ENCODE measurements at places on chromosomes 3 and 15. TPM values are rescaled to one million over a fixed set of nuclear protein-coding genes. Genes with fewer than 3 reads are reported as not detected.
A peak's percentile ranks its signal among the peaks of the same experiment; 100 is the strongest.

The PLA2G4D gene
- 0.09 TPM for total RNA-seq

The BRPF1 gene
- total RNA-seq: 22.7 TPM

DNA sequence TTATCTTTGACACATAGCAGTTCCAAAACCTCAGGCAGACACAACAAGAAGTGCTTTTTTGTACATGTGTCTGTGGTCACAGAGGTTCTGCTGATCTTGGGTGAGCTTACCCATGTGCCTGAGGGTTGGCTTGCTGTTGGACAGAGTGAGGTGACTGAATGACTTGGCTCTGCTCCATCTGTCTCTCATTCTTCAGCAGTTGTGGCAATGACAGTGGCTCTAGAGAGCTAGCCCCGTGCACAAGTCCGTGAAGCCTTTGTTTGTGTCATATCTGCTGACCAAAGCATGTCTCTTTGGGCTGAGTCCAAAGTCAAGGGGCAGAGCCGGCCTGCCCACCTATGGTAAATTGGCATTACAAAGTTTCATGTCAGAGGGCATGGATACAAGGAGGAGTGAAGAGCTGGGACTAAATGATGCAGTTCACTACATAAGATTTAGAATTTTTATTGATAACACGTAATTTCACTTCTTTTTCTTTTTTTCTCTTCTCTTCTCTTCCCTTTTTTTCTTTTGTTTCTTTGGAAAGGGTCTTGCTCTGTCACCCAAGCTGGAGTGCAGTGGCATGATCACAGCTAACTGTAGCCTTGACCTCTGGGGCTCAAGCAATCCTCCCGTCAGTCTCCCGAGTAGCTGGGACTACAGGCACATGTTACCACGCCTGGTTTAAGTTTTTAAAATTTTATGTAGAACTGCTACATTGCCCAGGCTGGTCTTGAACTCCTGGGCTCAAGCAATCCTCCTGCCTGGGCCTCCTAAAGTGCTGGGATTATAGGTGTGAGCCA, 77.9 kb downstream of the ITPR1 start:
- peak; percentile 42 for ATAC-seq

The STRA6 gene
- not detected for total RNA-seq

The RPP14 gene
- total RNA-seq: 19.1 TPM

DNA sequence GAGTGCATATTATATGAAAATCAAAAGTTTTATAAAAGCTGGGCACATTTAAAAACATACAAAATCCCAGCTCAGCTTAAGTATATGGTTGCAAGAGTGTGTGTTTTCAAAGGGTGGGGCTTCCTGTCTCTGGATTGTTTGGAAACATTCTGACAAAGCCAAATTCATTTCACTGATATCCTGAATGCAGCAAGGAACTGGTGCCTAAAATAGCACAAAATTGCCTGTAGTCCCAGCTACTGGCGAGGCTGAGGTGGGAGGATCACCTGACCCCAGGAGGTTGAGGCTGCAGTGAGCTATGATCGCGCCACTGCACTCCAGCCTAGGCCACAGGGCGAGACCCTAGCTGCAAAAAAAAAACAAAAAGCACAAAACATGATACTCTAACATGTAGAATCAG, 13.0 kb upstream of the TJP1 start:
- ATAC-seq: no peak

- no peak for ATAC-seq
Measured at GRCh38 chr15:62706317-62706716, 336.2 kb upstream of the TPM1 start.

The PRTG gene
- total RNA-seq: not detected

The SI gene
- total RNA-seq: not detected

- ATAC-seq: no peak
Measured at GRCh38 chr3:194095464-194095863, 40.5 kb upstream of the HES1 start.

The GAP43 gene
- total RNA-seq: not detected

The CHL1 gene
- total RNA-seq: not detected

DNA sequence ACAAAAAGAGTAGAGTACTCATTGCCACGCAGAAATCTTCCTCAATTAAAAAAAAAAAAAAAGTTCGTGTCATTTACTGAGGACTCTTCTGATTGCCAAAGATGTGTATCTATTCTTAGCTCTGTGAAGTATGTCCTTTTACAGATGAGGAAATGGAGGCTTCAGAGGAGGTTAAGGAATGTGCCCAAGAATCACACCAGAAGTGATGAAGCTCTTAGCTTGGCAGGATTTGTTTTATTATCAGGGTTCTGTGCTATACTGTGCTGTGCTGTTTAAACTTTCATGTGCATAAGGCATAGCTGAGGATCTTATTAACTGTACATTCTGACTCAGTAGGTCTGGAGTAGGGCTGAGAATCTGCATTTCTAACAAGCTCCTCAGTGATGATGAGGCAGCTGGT, 665.2 kb upstream of the ADAMTS9 start:
- no peak for ATAC-seq

DNA sequence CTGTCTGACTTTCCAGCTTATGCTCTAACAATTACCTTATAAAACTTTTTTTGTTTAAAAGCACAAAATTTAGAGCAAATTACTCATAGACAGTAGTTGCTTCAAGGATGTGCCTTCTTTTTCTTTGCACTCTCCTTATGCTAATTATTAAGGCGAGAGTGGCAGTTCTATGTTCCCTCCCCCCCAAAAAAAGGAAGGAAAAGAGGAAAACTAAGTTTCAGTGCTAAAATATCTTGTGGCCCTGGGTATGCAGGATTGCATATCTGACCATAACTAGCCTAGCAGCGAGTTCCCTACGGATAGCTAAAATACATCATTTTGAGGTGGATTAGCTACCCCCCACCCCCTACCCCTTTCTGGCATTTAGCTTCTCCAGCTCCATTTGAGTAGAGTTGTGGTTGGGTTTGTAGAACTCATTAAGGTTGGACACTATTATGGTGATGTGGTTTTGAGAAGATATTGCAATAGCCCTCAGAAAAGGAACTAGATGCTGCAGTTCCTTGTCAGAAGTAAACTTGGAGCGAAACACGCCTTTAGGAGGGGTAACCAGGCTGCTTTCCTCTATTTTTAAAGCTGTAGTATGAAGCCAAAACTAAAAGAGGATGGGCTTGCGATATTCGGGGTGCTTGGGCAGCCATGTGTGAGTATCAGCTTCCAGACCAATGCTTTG, 174.6 kb downstream of the AKAP13 start:
- no peak for ATAC-seq

DNA sequence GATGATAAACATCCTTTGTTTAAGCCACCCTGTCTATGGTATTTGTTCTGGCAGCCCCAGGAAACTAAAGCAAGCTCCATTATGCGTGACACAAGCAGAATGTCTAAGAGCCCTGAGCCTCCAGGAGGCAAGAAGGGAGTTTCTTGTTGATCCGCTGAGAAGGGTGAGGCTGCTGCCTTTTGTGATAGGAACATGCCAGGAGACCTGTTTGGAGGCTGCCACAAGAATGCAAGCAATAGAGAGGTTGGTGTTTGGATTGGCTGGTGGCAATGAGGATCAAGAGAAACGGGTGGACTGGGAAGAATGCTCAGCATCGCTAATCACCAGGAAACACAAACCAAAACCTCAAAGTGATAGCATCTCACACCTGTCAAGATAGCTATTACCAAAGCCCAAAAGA, 104.8 kb downstream of the ASB7 start:
- no peak for ATAC-seq

The SAMMSON gene
- not detected for total RNA-seq

The PRRT3 gene
- 9.1 TPM for total RNA-seq

DNA sequence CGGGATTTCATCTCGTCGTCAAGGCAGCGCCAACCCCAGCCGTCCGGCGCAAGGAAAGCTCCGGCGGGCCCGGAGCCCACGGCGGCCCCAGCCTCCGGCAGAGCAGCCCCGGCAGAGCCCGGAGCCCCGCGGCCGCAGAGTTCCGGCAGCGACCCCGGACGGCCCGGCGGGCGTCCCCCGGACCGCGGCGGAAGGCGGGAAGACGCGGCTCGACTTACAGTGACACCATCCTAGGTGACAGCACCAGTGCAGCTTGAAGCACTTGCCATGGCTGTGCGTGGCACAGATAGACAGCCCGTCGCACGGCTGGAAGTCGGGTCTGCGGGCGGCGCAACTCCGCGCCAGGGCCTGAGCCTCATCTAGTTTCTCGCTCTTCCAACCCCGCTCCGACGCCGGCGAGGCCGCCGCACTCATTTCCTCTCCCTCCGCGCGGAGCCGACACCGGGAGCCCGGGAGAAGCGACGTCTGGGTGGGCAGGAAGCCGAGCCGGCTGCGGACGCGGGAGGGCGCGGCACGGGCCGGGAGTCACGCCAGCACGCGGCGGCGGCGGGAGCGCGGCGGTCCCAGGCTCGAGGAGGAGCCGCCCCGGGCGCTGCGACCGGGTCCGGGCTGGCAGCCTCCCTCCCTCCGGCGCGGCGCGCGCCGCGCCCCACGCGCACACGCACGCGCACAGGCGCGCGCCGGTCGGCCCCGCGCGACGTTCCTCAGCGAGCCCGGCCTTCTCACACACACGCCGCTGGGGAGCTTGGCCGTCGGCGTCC, at the start of gene C3orf70:
TSS of gene C3orf70 (minus strand) at position 651 of the 761 bp plus-strand sequence. CDS start at position 414, 237 bp downstream.
- ATAC-seq: peak; percentile 57

DNA sequence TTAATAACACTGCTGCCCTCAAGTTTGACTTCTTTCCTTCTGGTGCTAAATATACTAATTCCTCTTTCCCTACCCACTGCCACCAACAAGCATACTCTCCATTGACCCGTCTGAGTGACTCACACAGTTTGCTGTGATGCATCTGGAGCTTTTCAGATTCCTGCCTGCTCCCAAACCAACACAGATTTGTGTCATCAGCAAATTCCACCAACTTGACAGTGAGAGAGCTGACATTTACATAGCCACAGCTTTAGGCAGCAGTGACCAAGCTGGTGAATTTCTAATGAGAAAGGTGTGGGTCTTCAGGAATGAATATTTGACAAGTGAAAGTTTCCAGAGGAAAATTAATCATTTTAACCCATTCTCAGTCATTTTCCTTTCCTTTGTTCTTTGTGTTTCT, 96.5 kb upstream of the PRICKLE2 start:
- no peak for ATAC-seq

- no peak for ATAC-seq
Measured at GRCh38 chr15:73996939-73997338, 2.4 kb downstream of the PML start.

The BUB1B gene
- total RNA-seq: 85.7 TPM

DNA sequence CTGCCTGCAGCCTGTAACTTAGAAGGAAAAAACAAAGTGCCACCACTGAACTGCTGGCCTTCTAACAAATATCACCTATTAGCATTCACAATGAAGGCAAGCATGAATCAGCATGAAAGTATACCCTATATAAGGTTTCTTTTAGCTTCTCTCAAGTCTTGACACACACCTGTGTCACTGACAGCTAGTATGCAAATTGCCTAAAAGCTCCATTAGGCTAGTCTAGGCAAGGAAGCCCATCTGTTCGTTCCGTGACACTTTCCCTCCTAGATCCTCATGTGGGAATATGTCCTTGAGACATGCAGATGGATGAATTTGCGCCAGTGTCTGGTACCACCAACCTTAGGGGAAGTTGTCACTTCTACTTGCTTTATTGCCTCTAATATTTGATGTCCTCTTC, 129.3 kb downstream of the RBMS3 start:
- ATAC-seq: no peak

DNA sequence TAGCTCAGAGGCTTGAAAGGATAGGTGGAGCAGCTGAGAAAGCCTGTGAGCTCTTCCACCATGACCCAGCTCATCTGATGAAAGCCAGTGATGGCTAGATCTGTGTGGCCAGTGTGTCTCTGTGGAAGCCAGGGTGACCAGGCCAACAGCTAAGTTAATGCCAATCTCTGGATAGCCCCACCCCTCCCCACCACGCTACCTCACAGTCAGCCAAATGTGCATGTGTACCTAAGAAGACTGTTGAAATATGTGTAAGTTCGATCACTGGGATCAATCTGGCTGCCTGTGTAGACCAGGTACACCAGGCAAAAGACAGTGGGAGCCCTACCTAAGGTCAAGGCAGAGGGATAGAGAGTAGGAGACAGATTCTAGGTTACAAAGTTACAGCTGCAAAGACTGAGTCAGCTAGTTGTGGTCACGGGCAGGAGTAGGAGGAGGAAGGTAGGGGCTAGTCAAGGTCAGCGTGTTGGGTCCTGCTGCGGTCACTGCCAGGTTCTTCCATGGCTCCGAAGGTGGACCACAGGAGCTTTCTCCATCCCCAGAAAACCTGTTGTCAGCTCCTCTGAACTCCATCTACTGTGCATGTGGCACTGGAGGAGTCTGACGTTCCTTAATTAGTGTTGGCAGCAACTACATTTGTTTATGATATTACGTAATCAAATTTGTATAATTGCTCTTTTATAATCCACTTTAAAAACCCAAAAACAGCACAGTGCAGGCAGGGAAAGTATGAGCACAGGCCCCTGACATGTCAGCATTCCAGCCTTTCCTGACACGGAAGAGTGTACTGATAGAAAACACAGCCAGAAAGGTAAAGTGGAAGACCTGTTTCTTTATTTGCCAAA, 318.0 kb downstream of the CLSTN2 start:
- no peak for ATAC-seq

- no peak for ATAC-seq
Measured at GRCh38 chr15:55782901-55783300, 39.9 kb upstream of the PRTG start.
